CD4-positive, alpha-beta T cell treated with Interleukin-15 for 1 hour (primary cell): ENCODE measurements at places on chromosomes 3 and 15.

- DNase-seq: no peak
These were observed 80.2 kb downstream of the RAB11A start for GRCh38 chr15:65949491-65949890.

DNA sequence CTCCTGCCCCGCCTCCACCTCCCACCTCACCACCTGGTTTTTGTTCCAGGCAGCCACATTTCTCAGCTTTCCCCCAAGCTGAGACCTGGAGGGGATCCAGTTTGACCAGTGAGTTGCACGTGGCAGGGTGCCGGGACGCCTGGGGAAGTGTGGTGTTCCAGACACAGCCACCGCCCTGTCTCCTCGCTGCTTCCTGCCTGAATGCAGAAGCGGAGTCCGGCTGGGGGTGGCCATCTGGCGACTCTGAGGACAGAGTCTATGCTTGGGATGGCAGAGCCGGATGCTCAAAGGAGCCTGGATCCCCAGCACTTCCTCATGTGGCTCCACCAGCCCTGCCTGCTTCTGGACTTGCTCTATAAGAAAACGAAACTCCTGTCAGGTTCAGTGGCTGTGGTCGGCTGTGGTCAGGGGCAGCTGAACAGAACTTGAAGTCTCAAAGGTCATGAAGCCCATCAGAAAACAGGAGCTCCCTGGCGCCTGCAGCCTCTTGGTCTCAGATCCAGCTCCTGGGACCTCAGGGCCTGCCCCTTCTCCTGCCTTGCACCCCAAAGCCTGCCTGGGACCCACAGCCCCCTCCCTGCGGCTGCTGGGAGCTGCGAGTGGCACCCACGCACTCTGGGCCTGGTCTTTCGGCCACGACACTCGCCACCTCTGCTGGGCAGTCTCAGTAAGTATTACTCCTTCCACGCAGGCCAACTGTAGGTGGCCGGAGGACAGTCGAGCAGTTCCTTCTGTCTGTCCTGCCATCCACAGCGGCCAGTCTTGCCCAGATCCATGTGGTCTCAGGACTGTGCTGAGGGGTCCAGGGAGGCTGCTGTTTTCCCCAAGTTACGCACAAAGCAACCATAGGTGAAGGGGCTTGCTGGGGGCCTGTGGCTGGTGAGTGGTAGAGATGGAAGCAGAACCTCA, 112.8 kb upstream of the MEF2A start:
- peak; percentile 74 for DNase-seq

- DNase-seq: no peak
These were observed 15.2 kb downstream of the DIS3L start for GRCh38 chr15:66308531-66308930.

- no peak for DNase-seq
These were observed 697.7 kb downstream of the TUSC7 start for GRCh38 chr3:117407317-117407716.

GRCh38 chr15:67179411-67179995, 75.0 kb downstream of the AAGAB start:
- no peak for DNase-seq

DNA sequence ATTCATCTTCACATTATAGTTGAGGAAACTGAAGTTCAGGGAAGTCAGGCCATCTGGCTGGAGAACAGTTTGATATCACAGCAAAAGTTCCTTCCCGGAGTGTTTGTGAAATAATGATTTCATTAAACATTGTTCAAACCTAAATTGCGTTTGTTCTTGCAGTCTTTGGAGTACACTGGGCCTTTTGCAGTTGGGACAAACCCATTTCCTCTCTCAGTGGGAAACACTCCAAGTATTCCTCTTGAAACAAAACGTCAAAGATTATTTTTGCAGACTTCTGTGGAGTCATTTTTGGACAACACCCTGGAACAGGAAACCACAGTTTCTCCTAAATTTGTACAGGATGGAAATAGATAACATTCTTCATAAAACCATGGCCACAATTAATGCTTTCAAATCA, 287.5 kb downstream of the PTPRG start:
- DNase-seq: no peak

DNA sequence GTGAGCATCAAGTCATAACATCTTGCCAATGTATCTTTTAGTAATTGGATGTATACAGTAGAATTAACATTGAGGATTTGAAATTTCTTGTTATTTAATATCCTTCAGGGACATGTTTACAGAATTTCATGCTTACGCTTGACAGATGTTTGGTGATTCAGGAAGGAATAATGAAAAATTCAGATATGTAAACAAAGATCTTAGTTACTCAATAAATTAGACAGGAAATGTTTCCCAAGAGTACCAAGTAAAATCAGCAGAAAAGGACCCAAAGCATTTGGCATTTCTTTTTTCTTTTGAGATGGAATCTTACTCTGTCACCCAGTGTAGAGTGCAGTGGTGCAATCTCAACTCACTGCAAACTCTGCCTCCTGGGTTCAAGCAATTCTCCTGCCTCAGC, 4.7 kb upstream of the COL6A5 start:
- no peak for DNase-seq

DNA sequence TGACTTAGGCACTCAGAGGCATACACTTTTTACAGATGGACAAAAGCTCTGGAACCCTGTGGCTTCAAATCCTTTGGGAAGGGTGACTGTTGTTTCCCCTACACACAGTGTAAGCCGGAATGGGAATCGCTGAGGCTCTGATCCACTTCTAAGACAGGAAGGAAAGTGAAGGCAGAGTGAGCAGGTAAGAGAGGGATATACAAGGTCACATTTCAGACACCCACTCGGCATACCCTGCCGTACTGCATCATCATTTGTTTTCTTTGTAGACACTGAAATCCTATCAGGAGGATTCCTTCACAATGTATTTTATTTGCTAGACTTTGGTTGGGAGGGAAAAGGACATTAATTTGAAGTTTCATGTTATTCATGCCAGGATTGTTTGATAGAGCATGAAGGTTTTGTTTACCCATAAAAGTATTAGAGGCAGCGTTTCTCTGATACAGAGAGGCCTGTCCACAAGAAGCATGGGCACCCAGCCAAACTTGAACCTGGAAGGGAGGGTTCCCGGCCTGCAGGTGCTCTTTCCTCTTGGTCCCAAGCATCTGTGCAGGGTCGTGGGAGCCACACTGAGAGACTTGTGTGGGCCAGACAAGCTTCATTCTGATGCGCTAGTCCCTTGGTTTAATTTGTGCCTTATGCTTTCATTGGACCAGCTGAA, 21.9 kb upstream of the POLR2M start:
- DNase-seq: no peak
